ENCODE measurements at places on chromosomes 6 and 20.

- no peak for DNase-seq
Observed at GRCh38 chr6:41712651-41713103, 22.7 kb downstream of the TFEB start.

- DNase-seq = no peak
Observed at GRCh38 chr20:23161244-23161891, 75.2 kb upstream of the CD93 start.

DNA sequence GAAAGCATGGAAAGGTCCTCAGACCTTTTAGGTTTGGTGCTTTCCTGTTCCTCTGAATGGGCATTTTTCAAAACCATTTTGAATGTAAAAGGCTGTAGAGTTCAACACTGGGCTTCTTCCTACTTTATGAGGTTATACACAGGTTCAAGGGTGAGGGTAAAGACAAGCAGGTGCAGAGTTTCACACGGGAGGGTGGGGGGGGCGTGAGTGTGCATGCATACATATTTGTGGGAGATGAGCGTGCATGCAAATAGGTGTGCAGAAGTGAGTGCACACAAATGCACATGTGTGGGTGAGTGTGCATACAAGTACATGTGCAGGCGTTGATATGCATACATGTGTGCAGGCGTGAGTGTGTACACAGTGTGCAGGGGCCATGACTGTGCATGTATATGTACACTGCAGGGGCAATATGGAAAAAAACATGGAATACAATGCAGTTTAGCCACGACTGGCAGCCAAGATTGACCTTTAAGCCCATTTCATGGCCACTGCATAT is 183.1 kb downstream of the GMPR start:
- DNase-seq = no peak

DNA sequence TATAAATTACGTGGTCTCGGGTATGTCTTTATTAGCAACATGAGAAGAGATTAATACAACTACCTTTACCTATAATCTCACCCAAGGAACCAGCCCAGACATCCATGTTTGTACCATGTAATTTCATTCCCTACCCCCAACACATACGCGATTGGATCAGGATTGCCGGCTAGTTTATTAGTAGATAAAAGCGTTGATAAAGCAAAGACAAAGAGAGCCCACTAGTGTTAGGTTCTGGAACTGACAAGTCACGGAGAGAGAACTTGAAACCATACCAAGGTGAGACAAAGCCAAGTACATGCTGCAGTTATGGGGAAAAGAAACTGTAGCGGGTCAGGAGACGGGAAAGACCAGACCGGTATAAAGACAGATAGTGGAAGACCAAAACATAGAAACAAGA is 37.4 kb upstream of the FAM135A start:
- no peak for DNase-seq

GRCh38 chr6:148217051-148217450 is 125.6 kb upstream of the SASH1 start:
- DNase-seq = no peak

DNA sequence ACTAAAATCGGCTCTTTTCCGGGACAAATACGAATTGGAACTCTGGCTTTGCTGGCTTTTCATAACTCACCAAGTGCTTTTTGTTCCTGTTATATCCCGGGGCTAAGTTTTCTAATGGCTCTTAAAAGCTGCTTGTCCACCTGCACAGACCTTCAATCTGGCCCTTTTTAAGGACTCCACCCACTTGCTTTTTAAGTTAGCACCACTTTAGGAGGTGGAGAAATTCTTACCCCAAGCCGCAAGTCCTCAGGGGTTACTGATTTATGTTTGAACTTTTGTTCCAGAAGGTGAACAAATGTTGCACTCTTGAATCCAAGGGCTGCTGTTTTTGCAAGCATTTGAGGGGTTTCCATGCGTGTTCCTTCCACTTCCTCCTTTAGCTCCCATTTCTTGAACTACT is 37.8 kb downstream of the FAM184A start:
- DNase-seq = no peak

DNA sequence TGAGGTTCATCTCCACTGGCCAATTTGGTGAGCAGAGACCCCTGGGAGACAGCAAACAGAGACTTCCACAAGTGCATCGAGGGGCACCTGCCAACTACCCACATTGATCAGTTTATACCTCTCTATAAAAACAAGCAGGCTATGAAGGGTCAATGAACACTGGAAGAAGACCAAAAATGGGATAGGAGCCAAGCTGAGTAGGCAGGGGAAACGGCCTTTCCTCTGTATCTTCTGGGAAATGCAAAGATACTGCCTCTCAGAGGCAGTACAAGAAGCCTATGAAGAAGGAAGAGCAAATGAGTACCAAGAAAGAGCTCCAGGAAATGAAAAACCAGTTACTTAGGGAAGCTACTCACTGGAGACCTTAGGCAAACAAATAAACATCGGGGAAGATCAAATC is 247.7 kb downstream of the GMDS start:
- no peak for DNase-seq

DNA sequence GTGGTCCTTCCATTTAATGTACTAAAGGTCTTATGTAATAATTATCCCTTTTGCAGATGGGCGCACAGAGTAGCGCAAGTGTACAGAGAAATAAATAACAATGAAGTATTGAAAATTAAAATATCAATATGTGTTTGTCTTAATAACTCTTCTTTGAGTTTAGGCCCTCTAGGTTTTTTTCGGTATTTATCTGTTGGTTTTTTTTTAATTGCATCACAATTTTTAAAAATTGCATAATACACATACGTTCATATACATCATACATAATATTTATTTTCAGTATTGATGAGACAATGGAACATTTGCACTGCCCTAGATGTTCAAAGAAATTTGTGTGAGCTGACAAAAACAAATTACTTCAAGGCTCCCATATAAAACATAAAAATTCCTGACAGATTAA is 15.1 kb downstream of the ADGRB3 start:
- no peak for DNase-seq

- no peak for DNase-seq
Observed at GRCh38 chr6:98002678-98003077, 719.7 kb upstream of the MMS22L start.

DNA sequence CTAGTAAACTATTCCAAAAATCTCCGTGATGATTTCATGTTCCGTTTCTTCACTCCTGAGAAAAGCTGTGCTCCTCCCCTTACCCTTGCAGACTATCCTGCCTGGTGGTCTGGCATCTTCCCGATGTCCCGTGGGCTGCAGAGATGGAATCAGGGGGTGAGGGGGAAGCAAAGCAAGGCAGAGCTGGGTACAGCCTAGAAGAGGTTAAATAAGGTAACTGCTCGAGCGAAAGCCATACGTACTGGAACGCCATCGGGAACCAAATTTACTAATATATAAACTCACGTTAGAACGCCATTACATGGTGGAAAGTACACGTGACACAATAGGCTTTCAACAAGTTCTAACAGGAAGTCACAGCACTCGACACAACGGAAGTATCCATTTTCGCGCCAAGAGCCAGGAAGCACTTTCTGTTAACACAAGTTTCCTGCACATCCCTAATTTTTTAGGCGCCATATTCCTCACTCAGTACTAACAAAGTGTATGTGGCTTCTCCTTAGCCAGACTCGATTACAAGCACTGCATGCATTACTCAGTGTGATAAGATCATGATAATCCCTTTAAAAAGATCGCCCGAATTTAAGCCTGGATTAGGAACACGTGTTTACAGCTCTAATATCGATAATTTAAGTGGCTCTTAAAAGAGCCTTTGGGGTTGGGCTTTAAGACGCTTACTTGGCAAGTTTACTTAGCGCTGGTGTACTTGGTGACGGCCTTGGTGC is 101.6 kb upstream of the PRSS16 start:
- DNase-seq = peak; percentile 67

Measured in activated CD4-positive, alpha-beta T cell treated with anti-CD3 and anti-CD28 coated beads for 4 hours (primary cell).